ENCODE measurements at places on chromosomes 5 and 9. TPM values are rescaled to one million over a fixed set of nuclear protein-coding genes. Genes with fewer than 3 reads are reported as not detected.

GRCh38 chr5:2266641-2267240 lies 384.0 kb upstream of the IRX4 start:
- no peak for DNase-seq

DNA sequence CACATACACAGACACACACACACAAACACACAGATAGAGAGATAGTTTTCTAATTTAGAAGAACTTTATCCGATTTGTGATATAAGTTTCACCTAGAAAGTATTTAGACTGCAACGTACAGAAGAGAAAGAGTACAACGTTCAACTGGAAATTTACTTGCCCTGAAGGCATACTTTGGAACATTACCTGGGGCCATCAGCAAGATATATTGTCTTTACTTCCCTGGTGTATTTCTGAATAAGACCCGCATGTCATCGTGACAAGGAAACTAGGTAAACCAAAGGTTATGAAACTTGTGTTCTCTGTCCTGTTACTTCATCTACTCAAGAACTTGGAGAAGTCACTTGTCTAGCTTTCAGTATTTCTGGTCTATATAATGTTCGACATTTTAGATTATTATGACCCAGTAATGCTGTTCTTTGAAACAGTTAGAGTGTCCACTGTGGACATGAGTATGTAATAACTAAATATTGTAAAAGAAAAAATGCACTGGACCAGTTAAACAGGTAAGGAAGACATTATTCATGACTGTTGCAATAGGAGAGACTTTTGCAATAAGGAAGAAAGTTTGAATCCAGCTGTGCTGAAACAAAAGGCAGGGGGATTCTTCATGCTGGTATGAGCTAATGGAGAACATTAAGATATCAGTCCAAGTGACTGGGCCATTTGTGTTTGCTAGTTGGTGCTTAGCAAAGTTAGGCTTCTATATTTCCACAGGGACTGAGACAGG lies 1791.1 kb downstream of the MAT2B start:
- no peak for DNase-seq

DNA sequence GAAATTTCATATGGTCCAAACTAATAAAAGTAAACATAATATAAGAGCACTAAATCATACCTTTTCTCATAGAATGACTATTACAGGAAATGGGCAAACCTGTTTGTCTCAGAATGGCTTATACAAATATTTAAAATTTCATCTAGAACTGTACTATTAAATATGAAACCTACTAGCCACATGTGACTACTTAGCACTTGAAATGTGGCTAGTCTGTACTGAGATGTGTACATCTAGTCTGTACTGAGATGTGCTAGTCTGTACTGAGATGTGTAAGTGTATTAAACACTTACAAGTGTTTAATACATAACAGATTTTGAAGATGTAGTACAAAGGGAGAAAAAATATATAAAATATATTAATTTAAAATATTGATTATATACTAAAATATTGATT lies 22.4 kb downstream of the ABITRAM start:
- no peak for DNase-seq

VCAN gene
- 224 TPM for total RNA-seq

NUTM2F gene
- total RNA-seq, result not detected

TNC gene
- 32.6 TPM for total RNA-seq

GRCh38 chr5:50853151-50853550 lies 186.7 kb downstream of the PARP8 start:
- no peak for DNase-seq
